ENCODE measurements at places on chromosomes 2 and 18.

DNA sequence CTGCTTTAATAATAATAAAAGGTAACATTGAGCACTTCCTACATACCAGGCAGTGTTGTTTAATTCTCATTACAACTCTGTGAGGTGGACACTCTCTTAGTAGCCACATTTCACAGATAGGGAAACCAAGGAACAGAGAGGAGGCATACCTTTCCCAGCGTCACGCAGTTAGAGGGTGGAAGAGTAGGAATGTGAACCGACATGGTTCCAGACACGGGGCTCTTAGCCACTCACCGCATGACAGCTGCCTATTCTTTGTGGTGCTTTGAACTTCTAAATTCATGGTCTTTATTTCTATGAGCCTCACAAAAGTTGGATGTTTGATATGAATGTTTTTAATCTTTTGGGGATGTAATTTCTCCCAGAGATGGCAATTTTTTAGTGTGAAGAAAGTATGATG, 76.0 kb downstream of the OSBPL6 start:
- DNase-seq, result no peak

- DNase-seq, result no peak
Observed at GRCh38 chr18:66780609-66781008, 176.7 kb upstream of the CDH19 start.

GRCh38 chr2:20349513-20349921, 1.1 kb downstream of the PUM2 start:
- DNase-seq, result no peak

- no peak for DNase-seq
Observed at GRCh38 chr2:26376799-26377198, 24.9 kb upstream of the DRC1 start.

- no peak for DNase-seq
Observed at GRCh38 chr18:24063121-24063731, 48.7 kb downstream of the TTC39C start.
